NCI-H2171 (cell line): ENCODE measurements at places on chromosomes 6 and 20.

DNA sequence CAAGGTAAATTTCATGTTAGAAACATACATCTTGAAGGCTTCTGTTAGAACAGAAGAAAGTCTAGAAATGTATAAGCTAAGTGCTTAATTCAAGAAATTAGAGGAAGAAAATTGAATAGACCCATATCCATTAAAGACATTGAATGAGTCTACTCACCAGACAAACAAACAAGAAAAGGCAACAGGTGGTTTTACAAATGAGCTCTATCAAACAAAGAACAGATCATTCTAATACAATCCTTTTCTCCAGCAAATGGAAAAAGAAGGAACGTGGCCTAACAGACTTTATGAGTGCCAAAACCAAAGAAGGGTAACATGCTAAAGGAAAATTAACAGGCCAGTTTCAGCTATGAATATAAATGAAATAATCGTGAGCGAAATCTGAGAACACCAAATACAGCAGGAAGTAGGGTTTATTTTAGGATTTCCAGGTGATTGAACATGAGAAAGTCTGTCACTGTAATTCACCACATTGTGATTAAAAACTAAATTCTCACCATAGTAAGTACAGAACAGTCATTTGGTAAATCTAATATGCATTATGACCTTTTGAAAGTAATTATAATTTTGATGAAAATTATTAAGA lies 22.6 kb downstream of the MTHFD1L start:
- DNase-seq: no peak

- no peak for DNase-seq
These were observed 73.1 kb downstream of the SNAP25 start for GRCh38 chr20:10291568-10292248.

- DNase-seq: no peak
These were observed 228.1 kb upstream of the RAB32 start for GRCh38 chr6:146315381-146316174.

DNA sequence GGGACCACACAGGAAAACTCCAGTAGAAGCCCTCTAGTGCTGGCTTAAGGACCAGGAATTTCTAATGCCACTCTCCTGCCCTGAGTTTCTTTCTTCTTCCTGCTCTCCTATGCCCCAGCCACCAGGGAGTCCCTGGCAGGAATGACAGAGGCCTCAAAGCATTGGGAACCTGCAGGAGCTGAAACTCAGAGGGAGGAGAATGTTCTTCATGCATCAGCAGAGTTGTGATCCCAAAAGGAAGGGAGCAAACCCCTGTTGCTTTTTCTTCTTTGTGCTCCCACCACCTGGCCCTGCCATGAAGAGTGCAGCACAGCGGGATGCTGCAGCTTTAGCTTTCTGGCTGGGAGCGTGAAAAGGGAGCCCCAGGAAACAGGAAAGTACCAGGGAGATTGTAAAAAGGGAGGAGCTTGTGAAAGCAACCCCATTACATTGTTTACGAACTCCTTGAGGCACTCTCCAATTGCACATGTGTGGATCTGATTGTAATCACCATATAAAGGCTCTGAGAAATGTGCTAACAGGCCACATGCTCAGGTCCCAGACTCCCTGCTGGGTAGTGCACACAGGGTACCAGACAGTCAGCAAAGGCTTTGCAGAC lies 34.7 kb upstream of the FKBP1A start:
- peak; percentile 92 for DNase-seq

DNA sequence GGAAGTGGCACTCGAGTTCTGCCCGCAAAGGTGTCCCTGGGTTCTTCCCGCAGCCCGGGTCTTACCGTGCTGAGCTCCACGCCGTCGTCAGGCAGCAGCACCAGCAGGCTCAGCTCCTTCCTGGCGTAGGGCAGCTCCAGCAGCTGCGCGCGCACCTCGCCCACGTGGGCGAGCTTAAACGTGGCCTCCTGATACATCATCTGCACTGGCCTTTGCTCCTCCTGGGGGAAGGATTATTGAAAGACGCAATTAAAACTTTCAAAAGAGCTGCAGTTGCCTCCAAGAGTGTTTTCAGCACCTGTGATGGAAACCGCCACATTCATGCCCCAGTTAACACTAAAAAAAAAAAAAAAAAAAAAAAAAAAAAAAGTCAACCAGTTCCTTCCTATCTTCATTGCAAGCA lies 11.3 kb downstream of the SERPINB9 start:
- DNase-seq: peak; percentile 86

- no peak for DNase-seq
These were observed 30.8 kb downstream of the SDCBP2 start for GRCh38 chr20:1298166-1298565.

- DNase-seq: no peak
These were observed 33.5 kb upstream of the MCM3 start for GRCh38 chr6:52317841-52318581.

DNA sequence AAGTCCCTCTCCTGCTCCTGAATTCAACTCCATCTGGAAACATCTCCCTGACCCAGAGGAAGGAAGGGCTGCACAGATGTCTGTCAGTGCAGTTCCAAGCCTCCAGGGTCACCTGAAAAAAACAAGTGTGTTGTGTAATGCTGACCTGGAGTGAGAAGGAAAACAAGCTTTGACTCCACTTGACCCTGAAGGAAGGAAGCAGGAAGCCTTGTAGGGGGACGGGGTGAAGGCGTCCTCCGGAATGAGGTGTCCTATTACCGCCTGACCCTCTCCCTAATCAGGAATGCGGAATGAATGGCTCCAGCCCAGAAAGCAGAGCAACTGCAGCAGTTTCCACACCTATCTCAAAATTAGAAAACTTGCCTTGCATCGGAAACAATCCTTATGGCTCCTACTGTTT lies 13.9 kb upstream of the ADGRF5 start:
- no peak for DNase-seq
